Activated T-cell treated with anti-CD3 and anti-CD28 coated beads for 48 hours (primary cell): ENCODE measurements at places on chromosomes 6 and 20.

DNA sequence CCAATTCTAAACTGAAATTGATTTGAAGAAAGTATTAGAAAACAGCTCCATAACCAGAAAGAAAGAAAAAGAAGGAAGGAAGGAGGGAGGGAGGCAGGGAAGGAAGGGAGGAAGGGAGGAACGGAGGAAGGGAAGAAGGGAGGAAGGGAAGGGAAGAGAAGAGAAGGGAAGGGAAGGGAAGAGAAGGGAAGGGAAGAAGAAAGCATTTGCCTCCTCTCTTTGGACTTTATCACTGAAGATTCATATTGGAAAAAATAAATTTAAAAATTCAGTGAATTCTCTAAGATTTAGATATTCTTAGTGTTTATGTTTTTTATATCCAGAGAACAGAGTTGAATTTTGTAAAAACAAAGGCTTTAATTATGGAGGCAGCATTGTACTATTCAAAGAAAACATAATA, 68.5 kb upstream of the NXT1 start:
- DNase-seq = no peak

DNA sequence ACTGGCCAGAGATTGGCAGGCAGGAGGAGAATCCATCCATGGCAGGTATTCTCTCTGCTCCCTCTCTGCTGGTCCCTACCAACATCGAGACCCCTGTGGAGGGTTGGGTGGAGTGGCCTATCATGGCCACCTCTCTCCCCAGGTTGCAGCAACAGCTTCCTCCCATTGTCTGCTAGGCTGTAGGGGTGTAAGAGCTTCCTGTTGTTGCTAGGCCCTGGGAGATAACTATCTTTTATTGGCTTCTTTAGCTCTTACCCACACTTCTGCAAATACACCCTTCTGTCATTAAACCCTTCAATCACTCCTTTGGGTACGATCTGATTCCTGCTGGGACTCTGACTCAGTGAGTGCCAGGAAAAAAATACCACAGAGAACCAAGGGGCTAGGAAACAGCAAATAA, 66.6 kb upstream of the FAM184A start:
- no peak for DNase-seq

DNA sequence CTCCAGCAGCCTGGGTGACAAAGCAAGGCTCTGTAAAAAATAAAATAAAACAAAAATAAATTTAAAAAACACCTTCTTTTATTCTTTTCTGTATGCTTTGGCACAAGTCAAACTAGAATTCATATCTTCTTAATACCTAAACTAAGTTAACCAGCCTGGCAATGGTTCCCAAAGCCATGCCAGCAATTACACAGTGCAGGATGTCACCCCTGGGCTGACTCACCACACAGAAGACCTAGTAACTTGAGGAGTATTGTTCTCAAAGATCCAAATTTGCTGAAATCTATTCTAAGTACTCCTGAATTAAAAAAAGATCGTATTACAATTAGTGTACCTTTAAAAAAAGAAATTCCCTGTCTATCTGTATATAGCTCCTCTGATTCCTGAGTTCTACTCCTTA, 162.7 kb upstream of the SGK1 start:
- DNase-seq = no peak

GRCh38 chr20:36344517-36345132, 38.5 kb downstream of the DLGAP4 start:
- DNase-seq = peak; percentile 16

GRCh38 chr6:126300735-126301134, 39.2 kb upstream of the CENPW start:
- DNase-seq = no peak

DNA sequence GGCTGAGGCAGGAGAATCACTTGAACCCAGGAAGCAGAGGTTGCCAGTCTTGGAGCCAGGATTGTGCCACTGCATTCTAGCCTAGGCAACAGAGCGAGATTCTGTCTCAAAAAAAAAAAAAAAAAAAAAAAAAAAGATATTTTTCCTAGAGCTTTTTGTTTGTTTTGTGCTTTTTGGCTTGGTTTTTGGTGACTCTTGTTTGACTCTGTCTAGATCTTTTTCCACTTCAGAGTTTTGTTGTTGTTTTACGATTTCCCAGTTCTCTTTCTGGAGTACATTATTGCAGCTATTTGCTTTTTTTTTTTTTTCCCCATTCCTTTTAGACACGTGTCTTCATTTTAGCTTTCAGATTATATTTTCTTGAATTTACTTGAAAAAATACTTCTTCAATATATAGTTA, 67.0 kb upstream of the AKAP12 start:
- DNase-seq = no peak

- no peak for DNase-seq
These were observed 47.3 kb downstream of the L3MBTL3 start for GRCh38 chr6:130065609-130066156.

DNA sequence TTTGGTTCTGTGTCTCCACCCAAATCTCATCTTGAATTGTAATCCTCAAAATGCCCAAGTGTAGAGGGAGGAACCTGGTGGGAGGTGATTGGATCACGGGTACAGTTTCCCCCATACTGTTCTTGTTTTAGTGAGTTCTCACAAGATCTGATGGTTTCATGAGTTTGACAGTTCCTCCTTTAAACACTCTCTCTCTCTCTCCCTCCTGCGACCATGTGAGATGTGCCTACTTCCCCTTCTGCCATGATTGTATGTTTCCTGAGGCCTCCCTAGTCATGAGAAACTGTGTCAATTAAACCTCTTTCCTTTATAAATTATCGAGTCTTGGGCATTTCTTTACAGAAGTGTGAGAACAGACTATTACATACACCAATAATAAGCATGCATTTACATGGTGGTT, 12.1 kb upstream of the EYS start:
- DNase-seq = no peak

- no peak for DNase-seq
These were observed 184.9 kb downstream of the ARHGAP18 start for GRCh38 chr6:129525055-129525454.

GRCh38 chr6:37359039-37359438, 5.3 kb downstream of the RNF8 start:
- no peak for DNase-seq

GRCh38 chr6:30898750-30899360, 9.2 kb upstream of the GTF2H4 start:
- no peak for DNase-seq

DNA sequence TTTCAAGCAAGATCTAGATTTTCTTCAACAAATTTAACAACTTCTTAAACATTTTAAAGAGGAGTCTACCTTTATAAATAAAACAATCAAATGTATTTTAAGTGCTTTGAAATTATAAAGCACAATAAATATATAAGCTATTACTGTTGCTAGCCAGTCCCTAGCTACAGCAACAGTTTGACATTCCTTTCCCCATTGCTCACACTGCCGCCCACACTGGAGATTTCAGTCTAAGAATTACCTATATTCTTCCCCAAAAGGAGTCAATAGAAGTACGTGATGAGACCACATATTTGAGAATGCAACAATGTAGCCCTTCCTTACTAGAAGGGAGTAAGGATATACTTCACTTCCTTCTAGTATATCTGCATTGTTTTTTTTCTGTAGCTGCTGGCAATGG, 65.3 kb upstream of the RNF146 start:
- DNase-seq = no peak

DNA sequence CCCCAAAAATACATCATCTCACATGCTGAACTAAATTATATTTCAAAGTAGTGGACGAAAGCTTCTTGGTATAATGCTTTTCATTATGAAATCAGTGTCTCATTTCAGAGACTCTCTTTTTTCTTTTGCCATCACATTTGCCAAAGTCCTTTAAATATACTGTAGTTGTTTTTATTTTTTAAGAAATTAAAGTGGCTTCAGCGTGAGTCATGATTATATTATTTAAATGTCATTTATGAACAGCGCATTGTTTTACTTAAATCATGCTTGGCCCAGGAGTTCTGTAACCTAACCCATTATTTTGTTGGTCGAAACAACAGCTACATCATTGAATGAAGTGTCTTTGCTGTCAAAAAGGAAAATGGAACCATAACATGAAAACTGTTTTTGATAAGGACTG, 100.9 kb downstream of the CD109 start:
- DNase-seq = no peak

DNA sequence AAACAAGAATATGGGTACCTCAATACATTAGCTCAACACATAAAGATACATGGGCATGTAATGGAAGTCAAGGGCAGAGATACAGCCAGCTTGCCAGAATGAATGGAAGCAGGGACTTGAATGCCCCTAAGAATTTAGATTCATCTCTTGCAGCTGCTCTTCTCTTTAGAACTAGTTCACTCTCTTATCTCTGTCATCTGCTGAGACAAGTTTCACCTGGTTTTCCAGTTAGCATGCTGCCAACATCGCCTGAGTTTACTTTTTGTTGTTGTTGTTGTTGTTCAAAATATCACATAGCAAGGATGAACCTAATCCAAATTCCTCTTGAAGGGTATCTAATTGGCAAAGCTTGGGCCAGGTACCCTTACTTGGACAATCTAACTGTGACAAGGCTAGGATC, 14.1 kb upstream of the PAQR8 start:
- DNase-seq = no peak

- no peak for DNase-seq
These were observed 41.4 kb upstream of the FYN start for GRCh38 chr6:111914617-111915016.

DNA sequence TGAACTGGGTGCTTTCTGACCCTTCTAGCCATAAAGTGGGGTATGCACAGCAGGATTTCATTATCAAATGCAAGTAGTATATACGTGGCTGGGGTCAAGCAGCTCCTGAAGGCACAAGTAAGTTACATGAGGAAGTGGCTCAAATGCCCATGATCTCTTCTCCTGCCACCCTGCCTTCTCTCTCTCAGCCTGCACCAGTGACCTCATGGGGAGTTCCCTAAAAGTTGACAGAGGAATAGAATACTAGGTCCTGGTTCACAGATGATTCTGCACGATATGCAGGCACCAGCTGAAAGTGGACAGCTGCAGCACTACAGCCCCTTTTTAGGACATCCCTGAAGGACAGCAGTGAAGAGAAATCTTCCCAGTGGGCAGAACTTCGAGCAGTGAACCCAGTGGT, 282.0 kb downstream of the BCKDHB start:
- no peak for DNase-seq

- no peak for DNase-seq
These were observed 30.4 kb downstream of the CD40 start for GRCh38 chr20:46148313-46149208.

DNA sequence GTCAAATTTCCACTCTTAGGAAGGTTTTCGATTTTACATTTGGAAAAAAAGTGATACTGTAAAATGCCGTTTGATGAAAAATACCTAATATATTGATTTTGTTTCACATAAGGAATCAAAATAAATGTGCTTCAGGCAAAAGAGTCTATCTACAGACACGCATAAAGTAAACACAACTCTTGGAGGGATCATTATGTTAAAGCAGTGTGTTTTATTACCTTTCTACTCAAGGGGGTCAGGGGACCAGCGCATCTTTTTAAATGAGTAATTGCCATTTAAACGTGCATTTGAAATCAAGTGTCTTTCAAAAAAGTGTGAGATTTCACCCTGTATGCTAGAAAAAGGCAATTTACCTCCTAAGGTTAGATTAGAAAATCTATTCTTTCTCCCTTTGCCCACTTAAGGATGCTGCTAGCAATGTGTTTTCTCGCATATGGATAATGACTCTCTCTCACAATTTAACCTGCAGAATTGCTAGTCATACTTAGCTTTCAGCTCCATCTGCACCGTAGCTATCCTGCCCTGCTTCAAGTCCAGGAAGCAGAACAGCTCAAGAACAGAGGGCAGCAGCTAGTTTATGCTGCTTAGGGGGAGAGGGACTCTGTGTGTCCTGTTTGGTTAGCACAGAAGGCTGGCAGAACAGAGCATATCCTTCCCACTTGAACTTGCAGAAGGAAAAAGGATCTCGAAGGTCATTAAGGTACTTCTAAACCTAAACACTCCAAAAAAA, 35.0 kb downstream of the NKAIN2 start:
- no peak for DNase-seq

- DNase-seq = no peak
These were observed 102.5 kb upstream of the BEND6 start for GRCh38 chr6:56852260-56853010.

GRCh38 chr20:42609618-42610017, 580.1 kb downstream of the PTPRT start:
- no peak for DNase-seq

DNA sequence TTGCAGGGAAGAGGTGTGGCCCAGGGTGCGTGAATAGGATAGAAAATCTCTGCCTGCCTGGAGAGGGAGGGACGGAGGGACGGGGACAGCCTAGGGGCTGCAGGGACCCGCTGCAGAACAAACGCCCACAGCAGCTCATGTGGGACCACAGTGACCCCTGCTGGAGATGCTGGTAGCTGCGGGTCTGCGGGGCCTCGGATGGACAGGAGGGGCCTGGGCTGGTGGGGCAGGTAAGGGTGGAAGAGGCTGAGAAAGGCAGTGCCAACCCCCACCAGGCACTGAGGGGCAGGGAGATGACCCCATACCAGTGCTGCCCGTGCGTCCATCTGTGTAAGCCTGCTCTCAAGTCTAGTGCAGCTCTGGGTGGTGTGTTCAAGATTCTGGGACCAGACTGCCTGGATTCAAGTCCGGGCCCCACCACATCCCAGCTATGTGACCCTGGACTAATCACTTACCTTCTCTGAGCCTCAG, 39.4 kb downstream of the KIAA1755 start:
- DNase-seq = peak; percentile 65

DNA sequence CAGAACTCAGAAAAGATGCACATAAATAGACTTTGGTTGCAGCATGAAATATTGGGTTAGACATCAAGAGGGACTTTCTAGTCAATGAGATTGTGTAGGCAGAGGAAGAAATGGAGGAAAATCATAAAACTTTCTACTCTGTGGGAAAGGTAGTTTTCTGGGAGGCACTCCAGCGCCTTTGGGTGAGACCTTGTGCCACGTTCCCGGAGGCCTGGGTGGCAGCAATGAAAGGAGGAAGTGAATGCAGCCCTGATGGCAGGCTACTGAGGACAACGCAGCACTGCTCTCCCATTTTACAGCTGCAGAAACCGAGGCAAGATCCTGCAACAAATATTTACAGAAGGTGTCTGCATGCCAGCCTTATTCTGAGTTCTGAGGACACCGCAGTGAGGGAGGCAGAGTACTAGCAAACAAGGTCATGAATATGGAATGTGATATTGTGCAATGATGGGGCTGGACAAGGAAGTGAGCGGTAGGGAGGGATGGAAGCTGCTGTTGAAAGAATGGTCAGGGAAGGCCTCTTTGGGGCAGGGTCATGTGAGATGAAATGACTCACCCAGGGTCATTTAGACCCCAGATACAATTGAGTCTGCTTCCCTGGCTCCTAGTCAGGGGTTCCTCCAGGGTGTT, 159.1 kb downstream of the TFAP2C start:
- no peak for DNase-seq

- DNase-seq = peak; percentile 2
These were observed at the start of gene B3GAT2 for GRCh38 chr6:70956451-70957283. Gene B3GAT2, minus strand, starts transcription at chr6:70957060. Its CDS starts 631 bp downstream, at chr6:70956429.
